ENCODE measurements at places on chromosomes 13 and 19. TPM values are rescaled to one million over a fixed set of nuclear protein-coding genes. Genes with fewer than 3 reads are reported as not detected.

KIR2DL4 gene
- total RNA-seq = not detected

GGACT gene
- total RNA-seq = 10.1 TPM

ZNF829 gene
- 8.6 TPM for total RNA-seq

NKPD1 gene
- total RNA-seq = 0.44 TPM

STX10 gene
- 58.0 TPM for total RNA-seq

NOTCH3 gene
- 34.9 TPM for total RNA-seq

PGLYRP2 gene
- total RNA-seq = not detected

USHBP1 gene
- total RNA-seq = 5.5 TPM

LYPD5 gene
- total RNA-seq = 2.3 TPM
